Brain pericyte (primary cell): ENCODE measurements at places on chromosomes 7 and 10.

- no peak for DNase-seq
Observed at GRCh38 chr7:114084002-114084471, 165.2 kb upstream of the PPP1R3A start.

- DNase-seq: no peak
Observed at GRCh38 chr10:59434463-59435321, 72.3 kb upstream of the FAM13C start.

DNA sequence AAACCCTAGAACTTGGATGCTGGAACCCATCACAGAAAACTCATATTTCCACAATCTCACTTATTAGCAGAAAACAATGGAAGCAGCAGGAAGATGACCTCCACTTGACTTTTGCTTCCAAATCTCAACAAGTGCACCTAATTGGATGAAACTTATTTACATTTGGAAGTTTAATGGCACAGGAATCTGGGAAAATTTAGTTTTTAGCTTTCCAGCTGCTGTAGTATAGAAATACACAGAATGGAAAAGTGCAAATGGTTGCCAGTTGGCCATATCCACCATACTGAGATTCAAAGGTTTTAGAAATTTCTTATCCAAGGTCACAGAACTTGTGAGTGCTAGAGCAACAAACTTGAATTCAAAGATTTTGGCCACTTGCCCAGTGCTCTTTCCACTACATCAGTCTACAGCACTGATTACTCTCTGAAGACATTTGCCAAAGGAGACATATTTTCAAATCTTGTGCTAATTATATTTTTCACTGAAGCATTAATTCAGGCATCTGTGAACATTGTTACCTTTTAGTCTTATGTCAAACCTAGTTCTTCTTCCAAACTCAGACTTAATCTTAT is 9.3 kb upstream of the AHR start:
- no peak for DNase-seq

GRCh38 chr10:14563359-14563940 is 211.2 kb downstream of the FAM107B start:
- no peak for DNase-seq

GRCh38 chr7:139697056-139697455 is 80.7 kb downstream of the HIPK2 start:
- DNase-seq: no peak

GRCh38 chr10:100774223-100774622 is 28.8 kb downstream of the PAX2 start:
- DNase-seq: no peak

- no peak for DNase-seq
Observed at GRCh38 chr7:1691601-1692514, 21.8 kb downstream of the ELFN1 start.

DNA sequence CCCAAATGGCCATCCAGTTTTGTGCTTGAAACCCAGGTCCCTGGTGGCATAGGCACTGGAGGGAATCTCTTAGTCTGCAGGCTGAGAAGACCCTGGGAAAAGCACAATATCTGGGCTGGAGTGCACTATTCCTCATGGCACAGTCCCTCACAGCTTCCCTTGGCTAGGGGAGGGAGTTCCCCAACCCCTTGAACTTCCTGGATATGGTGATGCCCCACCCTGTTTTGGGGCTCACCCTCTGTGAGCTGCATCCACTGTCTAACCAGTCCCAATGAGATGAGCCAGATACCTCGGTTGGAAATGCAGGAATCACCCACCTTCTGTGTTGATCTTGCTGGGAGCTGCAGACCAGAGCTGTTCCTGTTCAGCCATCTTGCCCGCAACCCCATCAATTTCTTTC is 19.8 kb upstream of the NAMPT start:
- DNase-seq: no peak

GRCh38 chr10:93336110-93336509 is 146.0 kb downstream of the MYOF start:
- DNase-seq: no peak

DNA sequence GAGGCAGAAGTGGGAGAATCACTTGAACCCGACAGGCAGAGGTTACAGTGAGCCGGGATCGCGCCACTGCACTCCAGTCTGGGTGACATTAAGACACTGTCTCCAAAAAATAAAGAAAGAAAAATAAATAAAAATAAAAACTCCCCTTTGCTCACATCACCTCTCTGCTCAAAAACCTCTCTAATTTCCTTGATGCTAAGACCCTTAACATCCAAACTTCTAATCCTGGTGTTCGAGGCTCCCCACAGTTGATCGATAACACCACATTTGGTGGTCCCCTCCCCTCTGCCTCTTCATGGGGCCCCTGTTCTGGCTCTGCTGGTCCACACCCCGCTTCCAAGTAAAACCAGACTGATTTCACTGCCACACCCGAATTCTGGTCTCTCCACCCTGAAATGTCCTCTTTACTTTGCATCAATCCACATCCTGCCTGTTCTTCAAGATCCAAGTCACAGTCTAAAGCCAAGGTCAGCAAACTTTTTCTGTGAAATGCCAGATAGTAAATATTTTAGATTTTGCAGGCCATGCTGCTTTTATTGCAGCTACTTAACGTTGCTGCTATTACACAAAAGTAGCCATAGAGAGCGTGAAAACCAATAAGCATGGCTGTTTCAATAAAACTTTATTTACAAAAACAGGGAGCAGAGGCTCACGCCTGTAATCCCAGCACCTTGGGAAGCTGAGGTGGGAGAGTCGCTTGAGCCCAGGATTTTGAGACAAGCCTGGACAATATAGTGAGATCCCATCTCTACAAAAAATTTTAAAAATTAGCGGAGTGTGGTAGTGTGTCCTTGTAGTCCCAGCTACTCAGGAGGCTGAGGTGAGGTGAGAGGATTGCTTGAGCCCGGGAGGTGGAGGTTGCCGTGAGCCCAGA is 11.8 kb downstream of the MOSPD3 start:
- DNase-seq: no peak

GRCh38 chr10:29591651-29591968 is 43.2 kb downstream of the SVIL start:
- no peak for DNase-seq

GRCh38 chr7:74612015-74612829 is 45.3 kb upstream of the GTF2I start:
- no peak for DNase-seq

DNA sequence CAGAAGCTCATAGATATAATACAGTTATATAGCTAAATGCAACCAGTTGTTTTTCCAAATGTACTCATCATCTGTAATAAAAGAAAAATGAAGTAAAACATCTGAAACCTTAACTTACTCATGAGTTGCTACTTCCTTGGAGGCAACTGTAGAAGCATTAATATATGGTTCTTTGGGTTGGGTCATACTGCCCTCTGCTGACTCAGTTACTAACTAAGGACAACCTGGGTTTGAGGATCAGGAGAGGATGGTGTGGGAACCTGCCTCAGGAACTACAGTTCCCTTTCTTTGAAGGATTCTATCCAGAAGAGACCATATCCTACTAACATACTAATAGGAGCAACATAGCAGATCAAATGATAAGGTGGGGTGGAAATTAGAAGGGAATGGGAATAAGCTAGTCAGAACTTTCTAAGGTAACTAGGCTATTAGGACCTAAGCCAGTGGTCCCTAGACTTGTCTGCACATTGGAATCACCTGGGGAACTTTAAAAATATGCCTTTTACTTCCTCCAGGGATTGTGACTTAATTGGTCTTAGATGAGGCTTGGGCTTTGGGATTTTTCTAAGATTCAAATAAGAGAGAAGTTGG is 20.7 kb downstream of the COX15 start:
- DNase-seq: no peak

- no peak for DNase-seq
Observed at GRCh38 chr7:87216701-87217508, 2.6 kb downstream of the TMEM243 start.

DNA sequence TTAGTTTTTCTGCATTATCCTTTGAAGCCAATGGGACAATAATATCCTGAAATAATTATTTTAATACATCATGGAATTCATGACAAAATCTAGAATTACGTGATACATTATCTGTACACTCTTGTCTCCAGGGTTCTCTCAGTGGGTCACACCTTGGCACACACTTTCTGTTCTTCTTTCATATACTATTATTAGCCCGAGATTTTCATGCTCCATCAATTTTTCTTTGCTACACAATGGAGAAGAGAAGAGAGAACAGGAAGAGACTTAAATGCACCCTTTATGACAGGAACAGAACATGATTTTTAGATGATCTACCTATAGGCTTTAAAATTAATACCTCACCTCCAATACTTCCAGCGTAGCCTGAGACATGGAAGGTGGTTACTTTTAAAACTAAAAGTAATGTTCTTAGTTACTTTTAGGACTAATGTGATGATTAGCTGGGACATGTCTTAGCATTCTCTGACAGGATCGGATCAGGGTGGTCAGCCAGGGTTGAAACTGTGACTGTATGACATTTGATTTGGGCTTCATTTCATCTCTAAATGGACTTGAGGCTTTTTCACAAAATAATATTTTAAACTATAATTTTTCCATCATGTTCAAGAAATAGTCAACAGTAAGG is 148.2 kb upstream of the WNT16 start:
- no peak for DNase-seq

DNA sequence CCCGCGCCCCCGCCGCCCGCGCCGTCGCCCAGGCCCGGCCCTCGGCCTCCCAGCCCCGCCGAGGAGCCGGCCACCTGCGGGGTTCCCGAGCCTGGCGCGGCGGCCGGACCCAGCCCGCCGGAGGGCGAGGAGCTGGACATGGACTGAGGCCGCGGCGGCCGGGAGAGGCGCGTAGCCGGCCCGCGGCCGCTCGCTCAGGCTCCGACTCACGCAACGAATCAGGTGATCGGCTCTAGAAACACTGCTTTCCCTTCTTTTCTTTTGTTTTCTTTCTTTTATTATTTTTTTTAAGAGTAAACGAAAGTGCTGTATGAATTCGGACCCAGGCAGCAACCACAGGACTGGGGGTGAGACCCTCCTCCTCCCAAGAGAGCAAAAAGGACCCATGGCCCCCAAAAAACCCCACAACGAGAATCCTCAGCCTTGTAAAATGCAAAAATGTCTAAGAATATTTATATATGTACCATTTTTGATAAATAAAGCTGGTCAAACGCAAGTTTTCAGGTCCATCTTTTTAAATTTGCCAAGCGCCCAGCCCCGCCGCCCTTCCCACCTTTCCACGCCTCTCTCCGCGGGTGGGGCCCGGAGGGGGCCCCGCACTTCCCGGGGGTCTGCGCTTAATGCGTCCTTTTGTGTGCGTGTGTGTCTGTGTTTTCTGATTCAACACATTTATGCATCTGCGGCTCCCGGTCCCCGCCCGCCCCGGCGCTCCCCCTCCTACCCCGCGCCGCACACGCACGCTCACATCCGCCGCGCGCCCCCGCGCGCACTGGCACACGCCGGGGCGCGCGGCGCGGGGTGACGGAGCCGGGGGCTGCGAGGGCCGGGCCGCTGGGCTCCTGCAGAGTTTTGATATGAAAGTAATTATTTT is 4.4 kb downstream of the UNCX start:
- no peak for DNase-seq

- DNase-seq: no peak
Observed at GRCh38 chr7:140260352-140261104, 83.7 kb upstream of the KDM7A start.

DNA sequence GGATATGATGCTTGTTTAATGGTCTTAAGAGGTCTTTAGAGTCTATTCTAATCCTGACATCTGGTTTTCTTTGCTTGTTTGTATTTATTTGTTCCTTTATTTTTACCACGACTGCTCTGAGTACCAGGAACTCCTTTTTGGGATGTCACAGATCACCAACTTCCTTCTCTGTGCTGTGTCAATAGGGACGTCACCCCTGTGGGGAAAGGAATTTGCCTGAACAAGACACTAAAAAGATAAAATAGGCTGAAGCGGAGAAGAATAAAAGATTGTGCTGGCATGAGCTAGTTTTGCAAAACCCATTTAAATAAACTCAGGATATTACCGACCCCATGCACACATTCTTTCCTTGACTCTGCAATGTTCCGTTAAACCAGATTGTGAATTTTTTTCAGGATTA is 27.7 kb downstream of the MGMT start:
- DNase-seq: no peak

DNA sequence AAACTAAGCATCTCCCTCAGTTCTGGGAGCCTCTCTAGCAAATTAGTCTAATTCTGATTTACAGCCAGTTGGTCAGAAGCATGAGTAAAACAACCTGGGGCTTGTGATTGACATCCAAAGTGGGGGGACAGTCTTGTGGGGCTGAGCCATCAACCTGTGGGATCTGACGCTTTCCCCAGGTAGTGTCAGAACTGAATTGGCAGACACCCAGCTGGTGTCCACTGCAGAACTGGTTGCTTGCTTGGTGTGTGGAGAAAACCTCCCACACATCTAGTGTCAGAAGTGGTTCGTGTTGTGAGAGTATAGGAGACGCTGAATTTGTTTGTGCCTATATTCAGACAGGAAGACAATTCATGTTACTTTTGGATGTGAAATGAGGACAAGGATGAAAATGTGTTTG is 92.2 kb upstream of the PDCD4 start:
- no peak for DNase-seq

GRCh38 chr10:6918305-6918704 is 338.2 kb upstream of the PRKCQ start:
- DNase-seq: no peak

- no peak for DNase-seq
Observed at GRCh38 chr7:102925976-102926782, 13.4 kb downstream of the LRRC17 start.

DNA sequence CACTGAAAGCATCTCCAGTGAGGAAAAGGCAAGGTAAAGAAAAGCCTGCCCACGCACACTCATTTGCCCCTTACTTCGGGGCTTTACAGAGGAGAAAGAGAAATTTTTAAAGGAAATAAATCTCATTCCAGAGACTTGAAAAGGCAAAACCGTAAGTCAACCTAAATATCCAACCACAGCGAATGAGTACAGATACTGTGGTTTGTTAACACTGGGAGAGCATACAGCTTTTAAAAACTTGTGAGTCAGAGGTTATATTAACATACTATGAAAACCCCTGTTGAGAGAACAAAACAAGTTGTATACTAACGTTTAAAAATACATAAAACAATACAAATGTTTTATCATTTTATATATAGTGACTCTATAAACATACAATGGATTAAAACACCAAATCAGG is 28.6 kb upstream of the ST7 start:
- peak; percentile 17 for DNase-seq

- DNase-seq: no peak
Observed at GRCh38 chr7:30390736-30391636, 87.6 kb downstream of the NOD1 start.
